GM12878 (cell line): ENCODE measurements at places on chromosomes 2 and 18. TPM values are rescaled to one million over a fixed set of nuclear protein-coding genes. Genes with fewer than 3 reads are reported as not detected.

DNA sequence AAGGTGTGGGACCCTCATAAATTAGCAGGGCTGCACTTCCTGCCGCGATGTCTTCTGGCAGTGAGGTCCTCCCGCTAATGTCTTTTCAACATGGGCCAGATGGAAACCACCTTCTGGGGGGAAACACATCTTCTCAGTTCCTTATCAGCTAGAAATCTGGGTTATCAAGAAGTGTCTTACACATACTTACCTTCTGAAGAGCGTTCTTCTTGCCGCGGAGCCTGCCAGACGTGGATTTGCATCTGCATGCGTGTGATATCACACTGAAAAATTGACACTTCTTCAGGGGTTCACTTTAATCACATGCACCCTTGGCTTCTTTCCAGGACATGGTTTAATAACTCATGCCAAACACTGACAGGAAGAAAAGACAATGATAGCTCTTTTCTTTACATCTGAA lies 163.5 kb upstream of the SOX11 start:
- no peaks in the 10 kb centered on the region for H3K27me3 ChIP-seq
- H3K36me3 ChIP-seq: no peaks in the 10 kb centered on the region
- H3K4me1 ChIP-seq: no peaks in the 10 kb centered on the region
- DNase-seq: no peak

- H3K4me1 ChIP-seq: no peaks in the 10 kb centered on the region
- H3K27ac ChIP-seq: no peak overlapping the region
- no peaks in the 10 kb centered on the region for H3K27me3 ChIP-seq
- no peak overlapping the region for H3K4me3 ChIP-seq
- no peaks in the 10 kb centered on the region for H3K36me3 ChIP-seq
These were observed 1368.0 kb upstream of the LRRTM1 start for GRCh38 chr2:81672516-81672915.

Gene NRBP1
- 58.4 and 60.3 TPM in 2 replicates for total RNA-seq

Gene CCNT2
- total RNA-seq: 21.5 and 23.5 TPM in 2 replicates

Gene CCDC68
- not detected in 2 replicates for total RNA-seq

DNA sequence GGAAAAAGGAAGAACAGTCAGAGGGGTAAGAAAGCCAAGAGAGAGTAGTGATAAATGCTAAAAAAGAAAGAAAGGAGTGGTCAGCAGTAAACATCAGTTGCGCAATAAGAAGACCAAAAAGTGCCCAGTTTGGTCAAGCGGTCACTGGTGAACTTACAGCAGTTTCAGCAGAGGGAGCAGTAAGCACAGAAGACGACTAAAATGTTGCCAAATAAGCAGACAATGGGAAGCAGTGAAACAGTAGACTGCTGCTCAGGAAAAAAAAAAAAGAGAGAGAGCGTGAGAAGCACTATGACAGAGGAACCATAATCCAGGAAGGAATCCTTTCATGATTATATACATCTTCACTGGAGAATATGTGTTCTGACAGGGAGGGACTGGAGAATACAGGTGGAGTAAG lies 45.8 kb downstream of the DNAJC10 start:
- H3K4me1 ChIP-seq: no peaks in the 10 kb centered on the region
- no peaks in the 10 kb centered on the region for H3K27me3 ChIP-seq
- DNase-seq: no peak
- no peak overlapping the region for H3K4me3 ChIP-seq
- no peak overlapping the region for H3K27ac ChIP-seq
- H3K36me3 ChIP-seq: peaks cover 29% of the 10 kb centered on the region

GRCh38 chr2:191014653-191015020 lies 666 bp upstream of the STAT1 start:
- H3K27ac ChIP-seq: peak overlapping the region; percentile 89
- peaks cover 33% of the 10 kb centered on the region for H3K4me1 ChIP-seq
- DNase-seq: no peak
- H3K36me3 ChIP-seq: no peaks in the 10 kb centered on the region; the same call in 1 of the 2 replicates
- H3K27me3 ChIP-seq: no peaks in the 10 kb centered on the region
- H3K4me3 ChIP-seq: peak overlapping the region; percentile 49; the same call in 1 of the 2 replicates

DNA sequence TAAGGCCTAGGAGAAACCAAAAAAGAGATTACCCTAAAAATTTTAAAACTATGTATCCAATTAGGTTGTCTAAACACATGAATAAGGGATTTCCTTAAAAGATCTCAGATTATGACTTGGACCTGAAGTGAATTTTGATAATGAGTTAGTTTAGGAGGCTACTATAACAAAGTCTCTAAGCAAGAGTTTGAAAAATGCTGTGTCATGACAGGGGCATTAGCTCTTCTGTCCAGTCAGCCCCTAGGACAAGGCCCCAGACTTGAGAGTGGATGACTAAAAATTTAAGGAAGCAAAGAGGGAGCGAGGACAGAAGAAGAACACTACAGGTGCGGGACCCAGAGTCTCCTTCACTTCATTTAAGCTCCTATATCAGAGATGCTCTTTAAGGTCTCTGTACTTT lies 135.9 kb downstream of the DTNB start:
- H3K27me3 ChIP-seq: no peaks in the 10 kb centered on the region
- no peak for DNase-seq
- no peak overlapping the region for H3K27ac ChIP-seq
- no peaks in the 10 kb centered on the region for H3K36me3 ChIP-seq
- H3K4me1 ChIP-seq: no peaks in the 10 kb centered on the region

DNA sequence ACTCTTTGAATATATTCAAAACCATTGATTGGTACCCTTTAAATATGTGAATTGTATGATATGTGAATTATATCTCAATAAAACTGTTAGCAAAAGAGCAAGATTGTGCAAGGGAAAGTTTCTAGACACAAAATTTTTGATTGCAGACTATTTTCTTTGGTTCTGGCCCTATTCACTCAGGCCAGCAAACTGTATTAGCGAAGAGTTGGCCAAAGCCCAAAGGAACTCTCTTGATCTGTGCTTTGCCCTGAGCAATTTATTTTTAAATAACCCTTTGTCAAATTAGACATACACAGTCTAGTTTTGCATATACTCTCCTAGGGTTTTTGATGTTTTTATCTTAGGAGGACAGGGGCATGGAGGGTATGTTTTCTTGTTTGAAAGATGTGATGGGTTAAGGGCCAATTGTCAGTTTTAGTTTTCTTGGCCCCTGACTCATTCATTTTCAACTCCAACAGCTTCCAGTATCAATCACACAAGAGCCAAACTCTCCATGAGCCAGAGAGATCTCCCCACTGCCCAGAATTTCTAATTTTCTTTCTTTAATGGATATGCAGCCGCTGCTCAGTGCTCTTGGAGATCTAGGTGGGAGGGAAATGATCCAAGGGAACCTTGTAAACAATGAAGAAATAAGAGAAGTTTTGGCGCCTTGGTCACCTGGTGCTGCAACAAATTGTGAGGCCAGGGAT lies 231.5 kb downstream of the SRBD1 start:
- H3K4me1 ChIP-seq: no peaks in the 10 kb centered on the region
- no peak overlapping the region for H3K4me3 ChIP-seq
- H3K36me3 ChIP-seq: no peaks in the 10 kb centered on the region
- DNase-seq: no peak
- H3K27me3 ChIP-seq: no peaks in the 10 kb centered on the region

GRCh38 chr2:42048299-42049220 lies 739 bp downstream of the PKDCC start:
- DNase-seq: no peak
- no peak overlapping the region for H3K4me3 ChIP-seq
- H3K4me1 ChIP-seq: no peaks in the 10 kb centered on the region
- peaks cover 13% of the 10 kb centered on the region for H3K27me3 ChIP-seq
- H3K36me3 ChIP-seq: no peaks in the 10 kb centered on the region

DNA sequence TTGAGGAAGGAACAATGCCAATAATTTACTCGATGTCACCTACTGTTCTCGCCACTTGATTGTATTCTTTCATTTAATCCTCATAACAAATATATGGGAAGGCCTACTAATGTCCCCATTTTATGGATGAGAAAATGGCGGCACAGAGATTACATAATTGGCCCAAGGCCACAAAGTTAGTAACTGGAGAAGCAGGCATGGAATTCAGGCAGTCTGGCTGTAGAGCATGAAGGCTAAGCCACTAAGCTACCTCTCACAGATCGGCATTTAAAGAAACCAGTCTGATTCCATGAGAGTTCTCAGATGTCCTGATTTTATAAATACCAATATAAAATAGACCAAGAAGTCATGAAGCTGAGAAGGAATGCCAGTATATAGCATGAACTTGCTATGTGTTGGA lies 121.8 kb upstream of the EPAS1 start:
- H3K27me3 ChIP-seq: no peaks in the 10 kb centered on the region
- no peak overlapping the region for H3K4me3 ChIP-seq
- no peaks in the 10 kb centered on the region for H3K36me3 ChIP-seq
- no peak overlapping the region for H3K27ac ChIP-seq
- no peak for DNase-seq

Gene RPRM
- total RNA-seq: not detected in 2 replicates

GRCh38 chr18:36176711-36177110 lies 10.6 kb upstream of the MOCOS start:
- H3K4me1 ChIP-seq: peaks cover 8% of the 10 kb centered on the region
- H3K4me3 ChIP-seq: no peak overlapping the region
- H3K27ac ChIP-seq: no peak overlapping the region
- no peaks in the 10 kb centered on the region for H3K27me3 ChIP-seq

DNA sequence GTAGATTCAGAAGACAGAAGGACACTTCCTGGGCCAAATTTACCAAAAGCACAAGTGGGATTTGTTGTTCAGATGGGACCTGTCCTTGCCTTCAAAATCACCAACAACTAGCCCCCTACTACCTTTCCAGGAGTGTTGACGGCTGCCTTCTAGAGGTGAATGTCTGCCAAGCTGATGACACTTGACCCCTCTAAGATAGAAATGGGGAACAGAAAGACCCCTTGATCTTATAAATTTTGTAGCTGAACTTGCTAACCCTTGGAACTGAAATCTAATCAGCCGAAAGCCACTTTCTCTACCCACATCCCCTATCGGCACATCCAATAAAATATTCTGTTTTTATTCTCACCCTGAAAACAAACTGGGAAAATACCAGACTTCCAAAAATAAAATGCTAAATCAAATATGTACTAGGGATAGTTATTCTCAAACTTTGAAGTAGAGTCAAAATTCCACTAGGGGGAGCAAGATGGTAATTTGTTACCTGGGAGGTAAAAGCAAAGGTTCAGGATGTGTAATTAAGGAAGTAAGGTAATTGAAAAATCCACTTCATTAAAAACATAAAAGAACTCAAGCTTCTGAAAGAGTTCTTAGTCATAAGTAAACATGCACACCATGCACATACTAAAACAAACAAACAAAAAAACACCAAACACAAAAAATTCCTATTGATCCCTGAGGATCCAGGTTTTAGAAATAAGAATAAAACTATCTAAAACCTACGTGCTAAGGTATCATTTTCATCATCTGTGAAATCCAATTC lies 119.2 kb downstream of the ANKRD44 start:
- H3K4me3 ChIP-seq: no peak overlapping the region
- H3K27ac ChIP-seq: peak overlapping the region; percentile 17; the same call in 1 of the 2 replicates
- DNase-seq: no peak
- H3K36me3 ChIP-seq: no peaks in the 10 kb centered on the region

DNA sequence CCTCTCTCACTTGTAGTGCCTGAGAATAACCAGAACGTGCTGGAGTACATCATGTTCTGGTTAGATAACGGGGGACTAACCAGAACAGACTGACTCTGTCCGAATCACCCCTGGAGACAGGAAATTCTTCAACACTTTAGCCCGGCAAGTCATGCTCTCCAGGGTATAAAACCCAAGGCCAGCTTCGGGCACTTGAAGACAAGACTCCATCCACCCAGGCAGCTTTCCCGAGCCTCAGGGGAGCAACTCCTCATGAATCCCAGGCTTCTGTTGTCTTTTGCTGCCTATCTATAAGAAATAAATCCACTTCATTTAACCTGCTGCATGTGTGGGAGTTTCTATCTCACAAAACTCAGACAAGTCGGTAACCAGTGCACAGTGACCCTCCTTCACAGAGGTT lies 99.6 kb downstream of the KCNF1 start:
- no peaks in the 10 kb centered on the region for H3K27me3 ChIP-seq
- H3K4me1 ChIP-seq: no peaks in the 10 kb centered on the region
- H3K27ac ChIP-seq: no peak overlapping the region
- DNase-seq: no peak
- H3K4me3 ChIP-seq: no peak overlapping the region

Gene CARF
- total RNA-seq: 5.7 and 6.4 TPM in 2 replicates

- 0 out of 2 replicates have a peak, but pooled peaks cover 2% of the 10 kb centered on the region for H3K36me3 ChIP-seq
- no peak within 1 kb of the TSS for H3K4me3 ChIP-seq
These were observed at the start of gene ALKAL2 for GRCh38 chr2:287911-288757. ALKAL2 (minus strand) TSS chr2:288091; CDS start chr2:287835, 256 bp downstream.

DNA sequence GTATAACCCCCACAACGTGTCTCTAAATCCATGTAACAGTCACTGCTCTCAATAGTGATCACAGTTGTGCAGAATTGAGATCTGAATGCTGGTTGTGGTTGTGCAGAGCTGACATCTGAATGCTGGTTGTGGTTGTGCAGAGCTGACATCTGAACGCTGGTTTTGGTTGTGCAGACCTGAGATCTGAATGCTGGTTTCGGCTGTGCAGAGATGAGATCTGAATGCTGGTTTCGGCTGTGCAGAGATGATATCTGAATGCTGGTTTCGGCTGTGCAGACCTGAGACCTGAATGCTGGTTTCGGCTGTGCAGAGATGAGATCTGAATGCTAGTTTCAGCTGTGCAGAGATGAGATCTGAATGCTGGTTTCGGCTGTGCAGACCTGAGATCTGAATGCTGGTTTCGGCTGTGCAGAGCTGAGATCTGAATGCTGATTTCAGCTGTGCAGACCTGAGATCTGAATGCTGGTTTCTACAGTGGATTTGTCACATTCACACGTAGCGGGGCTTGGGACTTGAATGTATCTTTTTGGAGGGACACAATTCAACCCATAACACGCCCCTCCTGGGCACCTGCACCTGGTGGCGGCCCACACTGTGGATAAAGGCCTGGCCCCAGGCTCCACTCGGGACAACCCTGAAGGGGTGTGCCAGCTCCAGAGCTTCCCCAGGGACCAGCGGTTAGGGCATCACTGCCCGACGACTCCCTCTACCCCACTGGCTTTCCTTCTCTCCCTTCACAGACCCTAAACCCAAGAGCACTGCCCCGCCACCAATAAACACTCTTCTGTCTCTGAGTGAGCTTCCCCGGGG lies 51.1 kb upstream of the SLC66A3 start:
- peaks cover 20% of the 10 kb centered on the region for H3K4me1 ChIP-seq
- H3K27ac ChIP-seq: 0 out of 2 replicates have a peak overlapping the region, but pooled peaks have one; percentile 2
- H3K4me3 ChIP-seq: no peak overlapping the region

Gene UBE2F
- total RNA-seq: 26.1 and 27.7 TPM in 2 replicates

DNA sequence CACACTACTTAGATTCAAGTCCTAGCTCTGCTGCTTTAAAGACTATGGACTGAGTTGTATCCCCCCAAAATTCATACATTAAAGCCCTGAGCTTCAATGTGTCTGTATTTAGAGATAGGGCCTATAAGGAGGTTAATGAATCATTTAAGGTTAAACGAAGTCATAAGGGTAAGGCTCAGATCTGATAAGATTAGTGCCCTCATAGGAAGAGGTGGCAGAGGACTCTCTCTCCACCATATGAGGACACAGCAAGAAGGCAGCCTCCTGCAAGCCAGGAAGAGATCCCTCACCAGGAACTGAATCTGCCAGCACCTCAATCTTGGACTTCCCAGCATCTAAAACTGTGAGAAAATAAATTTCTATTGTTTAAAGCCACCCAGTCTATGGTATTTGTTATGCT lies 3.1 kb upstream of the CYTIP start:
- no peaks in the 10 kb centered on the region for H3K36me3 ChIP-seq
- peaks cover 8% of the 10 kb centered on the region; the same call in 1 of the 2 replicates for H3K4me1 ChIP-seq
- no peak for DNase-seq
- H3K27me3 ChIP-seq: no peaks in the 10 kb centered on the region
- H3K27ac ChIP-seq: no peak overlapping the region
- no peak overlapping the region for H3K4me3 ChIP-seq

GRCh38 chr2:9003366-9003615 lies 193 bp downstream of the MBOAT2 start:
- no peaks in the 10 kb centered on the region; the same call in 1 of the 2 replicates for H3K4me1 ChIP-seq
- H3K27ac ChIP-seq: no peak overlapping the region
- peak overlapping the region; percentile 71 for H3K4me3 ChIP-seq
- DNase-seq: no peak
- no peaks in the 10 kb centered on the region; the same call in 1 of the 2 replicates for H3K27me3 ChIP-seq

Gene HOXD12
- not detected in 2 replicates for total RNA-seq

Gene AFF3
- total RNA-seq: 4.1 and 4.3 TPM in 2 replicates
